Urinary bladder (tissue), 4 donors: ENCODE measurements at places on chromosomes 2 and 18. TPM values are rescaled to one million over a fixed set of nuclear protein-coding genes. Genes with fewer than 3 reads are reported as not detected.

- no peak for DNase-seq
Observed at GRCh38 chr2:43469713-43470112, 126.1 kb downstream of the THADA start.

- no peak for DNase-seq
Observed at GRCh38 chr2:230952226-230952956, 27.3 kb upstream of the GPR55 start.

DNA sequence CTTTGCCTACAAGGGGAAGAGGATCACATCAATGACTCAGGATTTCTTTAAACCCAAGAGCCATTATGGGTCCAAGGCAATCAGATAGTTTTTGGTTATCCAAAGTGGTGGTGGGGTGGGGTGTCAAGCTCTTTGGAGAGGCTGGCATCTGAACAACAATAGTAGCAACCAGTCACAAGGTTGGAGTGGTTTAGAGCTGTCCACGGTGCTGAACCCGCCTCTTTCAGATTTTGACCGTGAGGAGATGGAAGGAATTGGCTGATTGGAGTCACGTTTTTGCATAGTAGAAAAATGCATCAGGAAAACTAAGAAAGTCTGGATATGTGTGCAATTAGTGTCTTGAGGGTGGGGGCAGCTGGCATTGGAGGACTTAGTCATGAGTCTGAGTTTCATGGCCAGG, 159.9 kb downstream of the LOXHD1 start:
- no peak for DNase-seq

DNA sequence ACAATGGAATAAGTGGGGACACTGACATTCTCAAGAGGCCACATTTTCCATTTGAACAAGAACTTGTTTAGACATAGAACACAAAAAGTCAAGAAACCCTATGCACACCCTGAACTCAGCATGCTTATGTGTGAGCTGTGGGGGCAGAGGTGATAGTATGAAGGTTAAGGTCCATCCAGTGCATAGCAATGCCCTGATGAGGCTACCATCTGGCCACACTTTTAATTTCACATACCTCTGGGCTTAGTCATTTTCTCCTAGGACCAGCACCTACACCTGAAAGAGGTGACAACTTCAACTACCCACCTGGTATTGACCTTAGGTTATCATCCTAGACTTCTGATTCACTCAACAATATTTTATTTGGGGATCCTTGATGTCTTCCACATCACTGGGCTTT, 139.8 kb downstream of the PIK3C3 start:
- no peak for DNase-seq

DNA sequence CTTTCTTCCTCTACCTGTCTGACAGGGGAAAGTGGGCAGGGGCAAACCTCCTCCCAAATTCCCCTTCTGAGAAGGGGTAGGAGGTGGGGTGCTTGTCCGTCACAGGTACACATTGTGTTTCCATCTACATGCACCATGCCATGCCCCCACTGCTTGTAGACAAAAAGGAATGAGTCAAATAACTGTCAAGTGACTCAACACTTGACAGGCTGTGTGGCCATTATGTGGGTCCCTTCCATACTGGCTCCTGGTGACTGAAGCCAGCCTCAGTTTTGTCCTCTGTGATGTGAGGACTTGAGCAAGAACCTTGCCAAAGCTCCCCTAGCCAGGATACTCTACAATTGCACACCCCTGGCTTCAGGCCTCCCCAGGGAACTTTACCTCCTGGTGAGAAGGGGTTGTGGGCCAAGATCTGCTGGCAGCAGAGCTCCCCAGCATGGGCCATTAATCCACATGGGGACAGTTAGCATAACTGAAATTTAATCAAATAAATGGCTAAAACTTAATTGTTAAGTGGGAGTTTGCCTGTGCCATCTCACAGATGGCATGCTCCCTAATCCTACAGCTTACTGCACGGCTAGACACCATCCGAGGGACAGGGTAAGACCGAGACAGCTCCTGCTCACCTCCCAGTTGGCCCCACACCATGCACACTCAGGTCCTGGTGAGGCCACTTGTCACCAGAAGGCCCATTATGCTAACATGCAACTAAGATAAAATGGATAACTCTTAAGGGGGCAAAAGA, 140.2 kb downstream of the BCL11A start:
- DNase-seq: no peak

DNA sequence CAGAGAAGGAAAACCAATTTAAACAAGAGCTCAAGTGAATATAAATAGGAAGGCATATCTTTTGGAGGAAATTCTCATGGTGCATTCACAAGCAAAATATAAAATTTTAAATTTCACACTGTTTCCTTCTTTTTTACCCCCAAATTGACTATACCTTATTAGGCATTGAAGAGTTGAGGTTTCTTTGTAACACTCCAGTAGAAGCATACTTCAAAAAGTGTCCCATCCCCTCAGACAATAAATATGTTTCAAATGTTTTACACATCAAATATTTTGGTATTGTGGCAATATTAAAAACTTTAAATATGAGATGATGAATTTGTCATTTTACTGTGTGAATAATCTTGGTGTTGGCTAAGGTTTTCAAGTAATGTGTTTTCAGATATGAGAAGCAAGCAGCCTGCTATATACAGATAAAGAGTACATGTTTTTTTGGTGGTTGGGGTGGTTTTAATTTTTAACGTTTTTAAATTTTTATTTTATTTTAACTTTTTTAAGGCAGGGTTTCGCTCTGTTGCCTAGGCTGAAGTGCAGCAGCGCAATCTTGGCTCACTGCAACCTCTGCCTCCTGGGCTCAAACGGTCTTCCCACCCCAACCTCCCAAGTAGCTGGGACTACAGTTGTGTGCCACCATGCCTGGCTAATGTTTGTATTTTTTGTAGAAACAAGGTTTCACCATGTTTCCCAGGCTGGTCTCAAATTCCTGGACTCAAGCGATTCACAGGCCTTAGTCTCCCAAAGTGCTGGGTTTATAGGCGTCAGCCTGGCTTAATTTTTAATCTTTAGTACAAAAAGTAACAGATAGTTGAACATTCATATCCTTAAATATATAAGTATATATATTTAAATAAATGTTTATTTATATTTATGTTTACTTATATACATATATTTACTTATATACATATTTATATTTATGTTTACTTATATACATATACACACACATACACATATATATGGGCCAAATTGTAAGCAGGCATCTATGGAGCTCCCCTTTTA, 36.5 kb upstream of the DLX1 start:
- DNase-seq: no peak

DNA sequence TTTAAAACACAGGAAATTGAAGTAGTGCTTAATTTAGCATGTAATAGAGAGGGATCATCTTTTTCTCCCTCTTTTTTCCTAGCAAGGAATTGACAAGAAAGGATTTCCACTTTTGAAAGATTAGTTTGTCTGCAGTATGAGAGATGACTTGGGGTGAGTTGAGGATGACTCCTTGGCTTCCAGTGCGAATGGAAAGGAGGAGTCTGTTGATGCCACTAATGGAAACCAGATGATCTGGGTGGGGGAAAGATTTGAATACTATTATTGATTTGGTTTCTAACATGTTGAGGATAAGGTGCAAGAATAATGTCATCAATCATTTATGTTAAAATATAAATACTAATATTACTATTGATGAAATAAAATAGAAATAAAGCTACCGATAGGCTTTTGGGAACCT, 205.4 kb downstream of the PPP1R1C start:
- no peak for DNase-seq

- DNase-seq: no peak
Observed at GRCh38 chr2:7552825-7553570, 635.8 kb downstream of the RNF144A start.

DNA sequence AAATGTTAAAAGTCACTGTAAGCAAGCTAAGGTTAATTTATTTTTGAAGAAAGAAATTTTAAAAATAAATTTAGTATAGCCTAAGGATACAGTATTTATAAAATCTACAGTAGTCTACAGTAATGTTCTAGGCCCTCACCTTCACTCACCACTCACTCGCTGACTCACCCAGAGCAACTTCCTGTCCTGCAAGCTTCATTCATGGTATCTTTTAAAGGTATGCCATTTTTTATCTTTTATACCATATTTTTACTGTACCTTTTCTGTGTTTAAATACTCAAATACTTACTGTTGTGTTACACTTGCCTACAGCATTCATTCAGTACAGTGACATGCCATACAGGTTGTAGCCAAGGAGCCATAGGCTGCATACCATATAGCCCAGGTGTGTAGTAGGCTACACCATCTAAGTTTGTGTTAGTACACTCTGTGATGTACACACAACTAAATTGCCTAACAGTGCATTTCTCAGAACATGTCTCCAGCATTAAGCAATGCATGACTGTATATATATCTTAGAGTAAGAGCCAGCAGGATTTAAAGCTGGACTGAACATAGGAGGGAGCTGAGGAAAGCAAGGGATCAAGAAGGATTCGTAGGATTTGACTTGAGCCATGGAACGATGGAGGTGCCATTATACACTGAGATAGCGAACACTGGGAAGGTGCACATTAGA, 83.1 kb upstream of the KLF7 start:
- no peak for DNase-seq

- no peak for DNase-seq
Observed at GRCh38 chr2:231185050-231185725, 13.2 kb upstream of the ARMC9 start.

DNA sequence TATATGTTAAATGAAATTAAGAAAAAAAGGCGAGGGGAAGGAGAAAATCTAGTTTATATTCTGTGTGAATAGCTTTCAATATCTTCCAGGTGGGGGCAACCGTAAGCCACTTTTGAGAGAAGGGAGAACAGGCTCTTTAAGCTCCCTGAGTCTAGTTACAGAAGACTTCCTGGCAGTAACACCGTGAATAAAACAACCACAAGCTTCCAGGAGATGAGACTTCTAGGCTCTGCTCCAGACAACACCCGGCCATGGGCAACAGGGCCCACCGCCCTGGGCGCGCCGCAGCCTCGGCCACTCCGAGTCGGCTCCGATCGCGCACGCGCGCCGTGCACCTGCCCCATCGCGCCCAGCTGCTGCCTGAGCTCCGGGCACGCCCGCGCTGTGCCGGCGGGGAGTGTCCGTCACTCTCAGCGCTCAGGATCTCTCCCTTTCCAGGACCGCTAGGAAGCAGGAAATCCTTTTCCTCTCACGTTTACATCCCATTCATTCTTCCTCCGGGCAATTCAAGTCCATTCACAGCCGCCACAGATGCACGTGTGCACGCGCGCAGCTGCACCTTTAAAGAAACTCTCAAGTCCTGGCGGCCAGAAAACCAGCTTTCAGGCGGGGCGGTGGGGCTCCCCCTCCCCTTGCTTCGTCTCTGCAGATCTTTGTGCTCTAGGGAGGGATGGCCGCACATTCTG, 19.4 kb upstream of the PAX3 start:
- DNase-seq: no peak

- no peak for DNase-seq
Observed at GRCh38 chr18:43484710-43485109, 207.4 kb upstream of the SYT4 start.

- no peak for DNase-seq
Observed at GRCh38 chr2:28435814-28436351, 43.2 kb downstream of the FOSL2 start.

DNA sequence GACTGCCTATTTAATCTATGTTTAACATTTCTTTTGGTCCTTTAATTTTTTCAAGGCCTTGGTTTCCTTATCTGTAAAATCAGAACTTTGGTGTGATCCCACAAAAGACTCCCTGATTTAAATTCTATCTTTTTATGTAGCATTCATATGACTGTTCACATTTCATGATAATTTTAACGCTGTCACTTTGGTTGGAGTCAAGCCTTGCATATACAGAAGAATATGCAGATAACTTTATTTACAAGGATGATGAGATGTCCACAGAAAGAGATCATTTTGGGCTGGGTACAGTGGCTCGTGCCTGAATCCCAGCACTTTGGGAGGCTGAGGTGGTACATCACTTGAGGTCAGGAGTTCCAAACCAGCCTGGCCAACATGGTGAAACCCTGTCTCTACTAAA, 38.4 kb upstream of the SOS1 start:
- DNase-seq: no peak

DNA sequence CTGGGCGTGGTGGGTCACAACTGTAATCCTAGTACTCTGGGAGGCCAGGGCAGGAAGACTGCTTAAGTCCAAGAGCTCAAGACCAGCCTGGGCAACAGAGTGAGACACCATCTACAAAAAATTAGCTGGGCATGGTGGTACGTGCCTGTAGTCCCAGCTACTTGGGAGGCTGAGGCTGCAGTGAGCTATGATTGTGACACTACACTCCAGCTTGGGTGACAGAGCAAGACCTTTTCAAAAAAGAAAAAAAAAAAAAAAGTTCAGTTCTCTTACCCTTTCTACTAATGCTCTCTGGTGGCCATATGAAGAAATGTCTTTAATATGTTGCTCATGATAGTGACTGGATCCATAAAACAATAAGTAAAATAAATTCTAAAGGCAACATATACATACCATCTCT, 14.9 kb downstream of the TYW5 start:
- DNase-seq: no peak

DNA sequence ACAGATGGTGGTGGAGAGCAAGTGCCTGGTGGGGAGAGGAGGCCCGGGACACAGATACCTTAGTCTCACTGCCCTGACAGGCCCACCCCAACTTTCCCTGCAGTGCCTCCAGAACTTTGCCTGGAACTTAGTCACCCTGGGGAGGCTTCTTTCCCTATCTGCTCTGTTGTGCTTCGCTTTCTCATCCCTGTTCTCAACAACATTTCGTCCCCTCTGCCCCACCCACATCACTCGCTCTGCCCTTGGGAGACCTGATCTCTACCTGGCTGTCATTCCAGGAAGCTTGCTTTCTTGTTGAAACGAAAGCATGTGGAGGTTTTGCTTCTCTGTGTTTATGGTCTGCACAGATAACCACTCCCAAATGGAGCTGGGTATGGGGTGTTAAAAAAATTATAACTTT, 93.8 kb downstream of the PRKCE start:
- DNase-seq: no peak

GRCh38 chr2:46915281-46915810, at the start of gene MCFD2:
Gene MCFD2, minus strand, starts transcription at chr2:46915806. Its CDS starts 6,635 bp downstream, at chr2:46909171.
- DNase-seq: no peak

GRCh38 chr18:616380-616995, 19.7 kb downstream of the CLUL1 start:
- no peak for DNase-seq

DNA sequence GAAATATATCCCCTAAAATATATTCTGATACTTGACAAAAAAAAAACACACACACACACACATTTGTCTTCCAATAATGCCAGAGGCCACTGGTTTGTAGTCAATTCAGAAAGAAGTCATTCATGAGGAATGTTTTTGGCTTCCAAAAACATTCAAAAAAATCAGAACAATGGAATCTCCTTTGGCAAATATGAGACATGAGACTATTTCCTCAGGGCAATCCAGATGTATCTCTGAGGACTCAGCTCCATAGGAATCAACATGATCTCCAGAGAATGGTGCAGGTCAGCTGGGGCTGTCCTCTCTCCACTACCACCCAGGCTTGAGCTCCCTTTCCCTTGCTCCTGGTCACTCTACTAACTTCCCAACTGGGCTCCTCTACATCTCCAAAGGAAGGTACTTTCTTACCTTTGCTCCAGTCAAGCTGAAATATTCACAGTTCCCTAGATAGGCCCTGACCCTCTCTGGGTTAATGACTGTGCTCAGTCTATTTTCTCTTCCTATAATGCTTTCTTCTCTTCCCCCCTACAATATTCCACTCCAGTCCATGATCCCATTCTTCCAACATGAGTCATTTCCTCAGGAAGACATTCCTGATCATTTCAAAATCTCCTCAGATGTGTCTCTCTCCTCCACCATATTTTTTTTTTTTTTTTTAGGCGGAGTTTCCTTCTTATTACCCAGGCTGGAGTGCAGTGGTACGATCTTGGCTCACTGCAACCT, 145.3 kb downstream of the C1D start:
- DNase-seq: no peak

Gene PRSS56
- not detected for total RNA-seq

Gene SOX11
- total RNA-seq: 9.8 TPM

Gene C2orf80
- 0.37 TPM for total RNA-seq

Gene PLA2R1
- total RNA-seq: 17.9 TPM

Gene PROKR1
- 0.69 TPM for total RNA-seq

Gene UGT1A8
- total RNA-seq: 0.16 TPM

Gene EN1
- not detected for total RNA-seq
